ENCODE measurements at places on chromosomes 11 and 22. TPM values are rescaled to one million over a fixed set of nuclear protein-coding genes. Genes with fewer than 3 reads are reported as not detected.

DNA sequence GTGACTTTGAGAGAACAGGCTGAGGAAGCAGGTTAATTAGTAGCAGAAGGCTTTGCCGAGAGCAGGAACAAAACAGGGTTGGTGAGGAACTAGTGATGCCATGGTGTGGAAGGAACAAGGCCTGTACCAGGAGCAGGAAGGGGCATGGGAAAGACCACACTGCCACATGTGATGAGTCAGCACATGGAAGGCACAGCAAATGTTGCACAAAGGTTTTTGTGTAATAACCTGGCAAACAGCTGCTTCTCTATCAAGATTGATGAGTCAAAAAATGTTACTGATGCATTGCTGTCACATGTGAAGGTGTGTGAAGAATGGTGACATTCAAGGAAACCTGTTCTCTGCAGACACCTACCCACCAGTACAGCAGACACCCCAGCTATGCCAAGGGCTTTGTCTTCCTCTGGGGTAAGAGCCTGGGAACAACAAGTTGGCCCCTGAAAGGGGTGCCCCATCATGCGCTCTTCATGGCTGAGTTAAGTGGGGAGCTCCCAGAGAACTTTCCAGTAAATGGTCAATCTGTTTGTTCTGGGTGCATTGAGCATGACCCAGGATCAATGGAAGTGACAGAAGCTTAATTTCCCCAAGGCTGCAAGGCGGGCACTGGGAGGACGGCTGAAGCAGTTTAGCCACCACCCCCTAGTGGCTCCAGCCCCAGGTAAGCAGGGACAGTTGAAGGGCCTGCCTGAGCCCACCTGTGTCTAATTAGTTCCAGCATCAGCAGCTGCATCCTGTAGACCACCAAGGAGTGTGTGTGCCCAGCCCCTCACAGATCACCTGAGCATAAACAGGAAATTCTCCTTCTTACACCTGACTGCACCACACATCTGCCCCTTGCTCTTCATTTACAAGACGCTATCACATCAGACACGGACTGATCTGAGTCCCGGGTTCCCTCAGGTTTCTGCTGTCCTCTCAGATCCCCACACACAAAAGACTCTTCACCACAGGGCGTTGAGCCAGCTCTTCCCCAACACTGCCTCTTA is 47.6 kb downstream of the GGTLC2 start:
- no peak for DNase-seq

DNA sequence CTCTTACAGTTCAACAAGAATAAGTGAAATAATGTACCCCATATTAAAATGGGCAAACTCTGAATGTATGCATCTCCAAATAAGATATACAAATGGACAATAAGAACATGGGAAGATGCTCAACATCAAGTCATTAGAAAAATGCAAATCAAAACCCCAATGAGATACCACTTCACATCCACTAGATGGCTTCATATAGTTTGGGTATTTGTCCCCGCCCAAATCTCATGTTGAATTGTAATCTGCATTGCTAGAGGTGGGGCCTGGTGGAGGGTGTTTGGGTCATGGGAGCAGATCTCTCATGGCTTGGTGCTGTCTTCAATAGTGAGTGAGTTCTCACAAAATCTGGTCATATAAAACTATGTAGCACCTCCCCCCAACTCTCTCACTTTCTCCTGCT is 5.7 kb downstream of the MPZL2 start:
- DNase-seq, result no peak

DNA sequence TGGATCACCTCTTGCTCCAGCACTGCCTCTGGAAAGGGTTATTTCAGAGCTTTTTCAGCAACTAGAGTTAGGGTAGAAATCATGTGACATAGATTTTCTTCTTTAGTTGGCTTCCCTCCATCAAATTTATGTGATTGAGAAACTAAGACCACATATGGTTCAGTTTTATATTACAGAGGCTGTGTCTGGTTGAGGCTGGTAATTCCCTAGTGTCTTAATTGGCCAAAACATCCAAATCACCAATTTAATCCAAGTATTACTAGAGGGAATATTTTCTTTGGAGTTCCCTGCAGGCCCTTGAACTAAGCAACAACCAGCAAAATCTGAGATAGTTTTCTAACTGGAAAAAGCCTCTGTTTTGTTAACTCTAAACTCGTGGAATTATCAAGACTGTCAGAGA is 136.3 kb downstream of the ARHGAP42 start:
- DNase-seq, result no peak

DNA sequence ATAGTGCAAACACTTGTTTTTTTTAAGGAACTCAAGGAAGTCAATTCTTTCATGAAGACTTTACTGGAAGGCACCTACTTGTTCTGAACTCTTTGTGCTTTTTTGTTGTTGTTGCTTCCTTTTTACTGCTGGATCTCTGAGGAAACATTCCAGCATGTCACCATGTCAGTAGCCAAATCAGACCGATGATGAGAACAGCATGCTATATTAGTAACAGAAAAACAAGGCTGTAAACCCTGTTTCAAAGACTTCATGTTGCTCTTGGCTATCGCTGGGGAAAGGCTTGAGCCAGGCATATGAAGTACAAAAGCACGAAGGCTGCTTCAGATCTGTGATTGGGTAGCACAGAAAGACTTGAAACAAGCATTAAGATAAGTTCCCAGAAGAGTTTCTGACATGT is 125.6 kb upstream of the SLC5A12 start:
- no peak for DNase-seq

Gene NOL12
- 22.0 TPM for total RNA-seq

- no peak for DNase-seq
Measured at GRCh38 chr11:118427707-118428106, 8.6 kb upstream of the KMT2A start.

- DNase-seq, result no peak
Measured at GRCh38 chr11:84930863-84931262, 696.3 kb downstream of the DLG2 start.

Gene ARHGAP32
- 25.6 TPM for total RNA-seq

Gene SAA2
- total RNA-seq, result 4.1 TPM

GRCh38 chr11:114167771-114168448 is 108.4 kb downstream of the ZBTB16 start:
- DNase-seq, result no peak

DNA sequence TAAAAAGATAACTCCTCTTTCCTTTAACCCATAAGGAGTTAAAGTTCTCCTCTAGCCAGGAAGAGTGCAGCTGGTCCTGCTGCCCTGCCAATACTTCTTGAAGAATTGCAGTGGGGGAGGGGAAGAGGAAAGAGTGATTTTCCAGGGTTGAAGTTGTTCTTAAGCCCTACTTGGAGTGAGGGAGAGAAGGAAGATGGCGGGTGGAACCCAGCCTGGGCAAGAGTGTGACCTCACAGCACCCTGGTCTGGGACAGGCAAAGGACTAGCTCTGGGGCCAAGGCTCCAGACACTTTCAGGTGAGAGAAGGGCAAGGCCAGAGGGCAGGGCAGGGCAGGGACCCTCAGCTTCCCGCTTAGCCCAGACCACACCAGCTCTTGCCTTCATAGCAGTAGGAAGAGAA is 6.6 kb downstream of the TNKS1BP1 start:
- no peak for DNase-seq

Gene OR1S2
- not detected for total RNA-seq

GRCh38 chr11:27052668-27053067 is 12.1 kb downstream of the BBOX1 start:
- DNase-seq, result no peak

All from WTC11 (cell line).